CD4-positive, alpha-beta T cell (primary cell): ENCODE measurements at places on chromosomes 2 and 18.

- H3K4me1 ChIP-seq = no peaks in the 10 kb centered on the region
- H3K27me3 ChIP-seq = no peaks in the 10 kb centered on the region
- DNase-seq = no peak
- H3K27ac ChIP-seq = no peak overlapping the region
Observed at GRCh38 chr2:115652652-115653051, 1210.2 kb downstream of the DPP10 start.

DNA sequence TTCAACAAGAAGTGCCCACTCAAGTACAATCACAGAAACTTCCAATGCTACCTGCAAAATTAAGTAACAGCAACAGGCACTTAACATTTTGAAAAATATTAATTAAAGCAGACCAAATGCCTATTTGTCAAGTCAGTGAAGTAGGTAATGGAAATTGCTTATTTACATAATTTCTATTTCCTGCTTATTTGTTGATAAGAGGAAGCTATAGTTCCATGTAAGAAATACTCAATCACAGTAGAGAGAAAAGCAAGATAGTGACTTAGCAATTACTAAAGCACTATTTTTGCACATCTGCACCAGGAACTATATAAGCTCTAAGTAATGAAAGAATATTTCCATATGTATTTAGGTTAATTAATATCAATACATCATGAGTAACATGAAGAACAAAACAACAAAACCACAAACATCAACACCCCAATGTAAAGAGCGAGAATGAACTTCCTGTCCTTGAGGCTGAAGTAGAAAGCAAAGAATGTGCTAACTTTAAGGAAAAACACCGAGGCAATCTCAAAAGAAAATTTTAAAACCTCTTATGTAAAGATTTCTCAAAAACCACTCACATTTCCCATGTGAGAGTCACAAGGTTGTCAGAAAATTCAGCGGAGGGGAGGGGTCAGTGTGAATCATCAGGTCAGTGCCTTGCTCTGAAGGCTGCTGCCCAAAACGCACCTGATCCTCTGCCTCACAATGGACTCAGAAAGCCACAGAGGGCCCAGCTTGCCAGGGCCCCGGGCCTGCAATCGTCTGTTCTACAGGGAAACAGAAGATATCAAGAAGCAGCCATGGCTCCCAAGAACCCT lies 12.5 kb downstream of the NPC1 start:
- DNase-seq = no peak
- peak overlapping the region; percentile 51 for H3K27ac ChIP-seq
- H3K4me1 ChIP-seq = peaks cover 51% of the 10 kb centered on the region

DNA sequence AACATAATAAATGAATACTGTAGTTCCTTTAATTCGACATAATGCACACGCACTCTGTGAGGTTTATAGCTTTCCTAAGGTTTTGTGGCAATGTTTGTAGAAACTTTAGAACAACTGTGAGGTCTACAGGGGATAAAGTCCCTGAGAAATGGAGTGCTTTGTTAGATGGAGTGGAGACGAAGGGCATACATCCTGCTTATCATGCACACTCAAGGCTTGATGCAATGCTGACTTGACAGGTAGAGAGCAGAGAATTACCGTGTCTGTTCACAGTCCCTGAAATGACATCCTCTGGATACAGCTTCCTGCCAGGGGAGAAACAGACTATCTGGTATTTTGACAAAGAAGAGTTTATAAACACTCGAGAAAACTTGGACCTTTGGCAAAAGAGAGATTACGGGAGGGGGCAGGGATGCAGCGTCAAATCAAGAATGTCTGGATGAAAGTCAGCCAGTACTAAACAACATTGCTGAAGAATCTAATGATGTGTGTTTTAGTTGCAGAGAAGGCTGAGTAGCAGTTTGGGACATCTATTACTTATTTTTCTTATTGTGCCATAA lies 766.9 kb upstream of the ZEB2 start:
- H3K27me3 ChIP-seq = no peaks in the 10 kb centered on the region
- no peaks in the 10 kb centered on the region for H3K36me3 ChIP-seq
- no peak overlapping the region for H3K27ac ChIP-seq

DNA sequence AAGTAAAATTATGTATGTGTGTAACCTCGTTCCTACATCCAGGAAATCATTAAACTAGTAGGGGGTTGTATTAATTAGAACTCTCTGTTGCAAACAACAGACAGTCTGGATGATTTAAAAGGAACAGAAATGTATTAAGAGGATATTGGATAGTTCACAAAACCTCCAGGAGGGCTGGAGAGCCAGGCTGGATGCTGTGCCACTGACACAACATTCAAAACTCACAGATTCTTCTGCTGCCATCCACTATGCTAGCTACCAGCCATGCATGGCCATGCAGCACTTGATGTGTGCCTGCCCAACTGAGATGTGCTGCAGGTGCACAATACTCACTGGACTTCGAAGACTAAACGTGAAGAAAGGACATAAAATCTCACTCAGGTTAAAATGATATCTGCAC lies 48.2 kb upstream of the SH3RF3 start:
- DNase-seq = no peak
- no peaks in the 10 kb centered on the region for H3K4me1 ChIP-seq
- H3K27me3 ChIP-seq = no peaks in the 10 kb centered on the region
- H3K27ac ChIP-seq = no peak overlapping the region
- H3K4me3 ChIP-seq = no peak overlapping the region

- no peak overlapping the region for H3K27ac ChIP-seq
- DNase-seq = no peak
- no peaks in the 10 kb centered on the region for H3K4me1 ChIP-seq
- H3K27me3 ChIP-seq = no peaks in the 10 kb centered on the region
- no peak overlapping the region for H3K4me3 ChIP-seq
Observed at GRCh38 chr18:67318651-67319050, 197.9 kb downstream of the DSEL start.

DNA sequence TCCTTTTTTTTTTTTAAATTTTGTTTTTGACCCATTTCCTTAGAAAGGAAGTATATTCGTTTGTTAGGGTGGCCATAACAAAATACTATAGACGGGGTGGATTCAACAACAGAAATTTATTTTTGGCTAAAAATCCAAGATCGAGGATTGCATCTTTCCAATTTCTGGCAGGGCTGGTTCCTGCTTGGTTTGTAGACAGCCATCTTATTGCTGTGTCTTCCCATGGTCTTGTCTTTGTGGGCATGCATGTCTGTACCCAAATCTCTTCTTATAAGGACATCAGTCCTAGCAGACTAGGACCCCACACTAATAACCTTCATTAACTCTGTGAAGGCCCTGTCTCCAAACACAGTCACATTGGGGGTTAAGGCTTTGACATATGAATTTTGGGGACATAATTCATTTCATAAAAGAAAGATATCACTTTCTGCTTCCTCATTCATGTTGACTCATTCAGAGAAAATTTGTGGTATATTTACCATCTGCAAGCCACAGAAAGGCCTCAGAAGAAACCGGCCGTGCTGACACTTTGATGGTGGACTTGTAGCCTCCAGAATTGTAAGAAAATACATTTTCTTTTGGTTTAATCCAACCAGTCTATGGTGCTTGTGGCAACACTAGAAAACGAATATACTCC lies 262.1 kb downstream of the LPIN1 start:
- no peaks in the 10 kb centered on the region for H3K27me3 ChIP-seq
- H3K4me3 ChIP-seq = no peak overlapping the region
- no peak overlapping the region for H3K27ac ChIP-seq
- DNase-seq = no peak
- H3K36me3 ChIP-seq = no peaks in the 10 kb centered on the region
- H3K4me1 ChIP-seq = peaks cover 13% of the 10 kb centered on the region

DNA sequence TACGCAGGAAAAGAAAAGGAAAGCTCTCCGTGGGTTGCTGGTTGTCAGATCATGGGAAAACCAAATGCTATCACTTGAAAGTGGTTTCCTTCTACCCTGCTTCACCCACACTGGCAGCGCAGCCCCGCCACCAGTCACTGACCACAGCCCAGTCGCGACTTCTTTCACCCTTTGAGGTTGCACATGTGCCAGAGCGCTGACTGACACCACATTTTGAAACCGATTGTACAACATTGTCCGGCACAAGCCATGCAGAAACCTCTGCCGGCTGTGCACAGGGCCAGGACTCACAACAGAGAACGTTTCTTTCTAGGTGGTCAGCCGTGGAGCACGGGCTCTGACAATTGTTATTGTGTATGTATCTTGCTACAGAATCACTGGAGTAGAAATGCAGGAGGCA lies 827.2 kb upstream of the POU3F3 start:
- no peak for DNase-seq
- H3K4me1 ChIP-seq = no peaks in the 10 kb centered on the region
- no peaks in the 10 kb centered on the region for H3K36me3 ChIP-seq
- no peak overlapping the region for H3K4me3 ChIP-seq
- H3K27ac ChIP-seq = no peak overlapping the region

DNA sequence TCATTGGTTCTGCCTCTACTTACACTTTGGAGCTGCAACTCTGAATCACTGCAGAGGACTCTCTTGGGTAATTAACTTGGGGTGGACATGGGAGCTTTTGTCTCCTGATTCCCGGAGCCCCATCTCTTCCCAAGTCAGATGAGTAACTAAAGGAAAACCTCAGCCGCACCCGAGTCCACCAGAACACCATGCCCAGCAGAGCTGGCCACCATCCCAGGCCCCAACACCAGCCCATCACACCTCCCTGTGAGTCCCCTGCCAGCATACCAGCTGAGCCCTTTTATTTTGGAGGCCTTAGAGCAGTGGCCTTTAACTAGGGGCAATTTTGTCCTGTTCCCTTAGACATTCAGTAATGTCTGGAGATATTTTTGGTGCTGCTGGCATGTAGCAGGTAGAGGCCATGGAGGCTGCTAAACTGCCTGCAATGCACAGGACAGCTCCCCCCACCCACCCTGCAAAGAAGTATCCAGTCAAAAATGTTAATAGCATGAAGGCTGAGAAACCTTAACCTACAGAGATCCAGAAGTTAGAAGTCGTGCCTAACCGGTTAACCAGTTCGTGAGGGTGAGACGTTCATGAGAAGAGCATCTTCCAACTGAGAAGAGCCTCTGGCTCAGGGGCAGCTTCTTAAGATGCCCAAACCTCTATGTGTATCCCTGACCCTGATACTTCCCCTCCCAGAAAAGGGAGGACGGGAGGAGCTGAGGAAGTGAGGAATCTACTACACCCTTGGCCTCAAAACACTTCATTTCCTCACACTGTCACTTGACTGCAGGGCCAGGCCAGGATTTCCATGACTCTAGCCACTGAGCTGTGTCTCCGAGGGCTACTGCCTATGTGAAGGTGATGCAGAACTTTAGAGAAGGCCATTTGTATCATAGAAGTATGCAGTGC lies 139.9 kb upstream of the EPAS1 start:
- H3K4me1 ChIP-seq = no peaks in the 10 kb centered on the region
- no peak overlapping the region for H3K27ac ChIP-seq
- no peak overlapping the region for H3K4me3 ChIP-seq
- no peak for DNase-seq
- H3K36me3 ChIP-seq = no peaks in the 10 kb centered on the region

- H3K4me1 ChIP-seq = no peaks in the 10 kb centered on the region
- H3K27ac ChIP-seq = no peak overlapping the region
- no peak overlapping the region for H3K4me3 ChIP-seq
- H3K27me3 ChIP-seq = no peaks in the 10 kb centered on the region
- DNase-seq = no peak
Observed at GRCh38 chr2:223920109-223920508, 25.0 kb downstream of the WDFY1 start.

DNA sequence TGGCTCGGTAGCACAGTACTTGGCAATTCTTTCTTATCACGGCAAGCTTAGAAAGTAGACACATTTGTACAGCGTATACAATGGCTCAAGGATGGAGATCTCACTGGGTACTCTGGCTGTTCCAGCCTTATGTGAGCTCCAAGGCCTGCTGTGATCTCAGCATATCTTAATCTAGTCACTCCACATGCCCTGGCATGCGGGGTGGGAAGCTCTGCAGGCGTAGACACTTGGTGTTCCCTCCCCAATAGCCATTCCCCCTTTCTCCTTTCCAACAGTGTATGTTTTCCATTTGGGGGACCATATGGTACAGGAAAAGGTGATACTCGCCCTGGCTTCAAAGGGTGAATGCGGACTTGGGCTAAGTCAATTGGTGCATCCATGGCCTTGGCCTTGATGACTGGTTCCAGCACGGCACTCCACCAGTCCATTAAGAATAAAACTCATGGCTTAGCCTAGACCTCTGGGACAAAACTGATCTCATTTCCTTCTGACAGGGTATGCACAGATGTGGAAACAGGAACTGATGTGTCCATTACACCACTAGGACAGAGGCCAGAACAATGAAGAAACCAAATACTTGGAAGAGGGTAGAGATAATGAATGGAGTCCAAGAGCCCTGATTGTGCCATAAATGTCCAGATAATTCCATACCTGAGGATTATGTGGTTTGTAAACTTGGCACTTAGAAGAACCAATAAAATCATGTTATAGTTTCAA lies 28.4 kb downstream of the TGIF1 start:
- no peak overlapping the region for H3K27ac ChIP-seq
- DNase-seq = no peak
- H3K27me3 ChIP-seq = no peaks in the 10 kb centered on the region
- no peaks in the 10 kb centered on the region for H3K4me1 ChIP-seq
- no peak overlapping the region for H3K4me3 ChIP-seq

- H3K4me1 ChIP-seq = no peaks in the 10 kb centered on the region
- no peak overlapping the region for H3K4me3 ChIP-seq
- H3K27ac ChIP-seq = no peak overlapping the region
- DNase-seq = no peak
Observed at GRCh38 chr18:60082790-60083189, 183.0 kb downstream of the PMAIP1 start.
